ENCODE measurements at places on chromosomes 6 and 20. TPM values are rescaled to one million over a fixed set of nuclear protein-coding genes. Genes with fewer than 3 reads are reported as not detected.

Gene SPATS1
- not detected for total RNA-seq

Gene FKBP1C
- not detected for total RNA-seq

Gene PRDM1
- not detected for total RNA-seq

Gene SAPCD1
- total RNA-seq: 3.7 TPM

Gene PYGB
- total RNA-seq: 295 TPM

Gene LHFPL5
- 1.7 TPM for total RNA-seq

Gene PKHD1
- 0.02 TPM for total RNA-seq

Gene SLC26A8
- 0.29 TPM for total RNA-seq

Gene GPR6
- total RNA-seq: not detected

Gene PNLDC1
- not detected for total RNA-seq

Gene SRC
- 39.2 TPM for total RNA-seq

Gene GLP1R
- not detected for total RNA-seq

Gene STMND1
- total RNA-seq: not detected

Gene SIRPA
- 0.34 TPM for total RNA-seq

Gene WFDC9
- total RNA-seq: not detected

Gene PIGU
- 19.4 TPM for total RNA-seq

Gene MUCL3
- not detected for total RNA-seq

Gene HLA-DQB1
- total RNA-seq: not detected

Gene OR2J3
- total RNA-seq: not detected

Gene OR2H2
- not detected for total RNA-seq

Gene CRNKL1
- 28.7 TPM for total RNA-seq

Gene NHSL1
- 57.8 TPM for total RNA-seq

Gene MDFI
- 7.9 TPM for total RNA-seq

Gene SLC12A5
- total RNA-seq: 10.4 TPM

Gene SNAP25
- total RNA-seq: 61.0 TPM

Gene SNX5
- total RNA-seq: 43.2 TPM

Gene LTB
- total RNA-seq: not detected

Gene RIMS4
- total RNA-seq: 96.1 TPM

Gene MLN
- not detected for total RNA-seq

Gene CDSN
- not detected for total RNA-seq

Gene C6orf58
- total RNA-seq: not detected

Gene DLK2
- 2.2 TPM for total RNA-seq

Gene PTPRA
- 59.5 TPM for total RNA-seq

Gene RNF144B
- not detected for total RNA-seq

Gene MPIG6B
- total RNA-seq: not detected

Gene ULBP1
- total RNA-seq: 9.3 TPM

Gene MAP1LC3A
- 143 TPM for total RNA-seq

Gene ANKS1A
- 76.9 TPM for total RNA-seq

Gene GPR63
- total RNA-seq: 6.6 TPM

Gene TTK
- total RNA-seq: 6.3 TPM

Gene PRSS16
- 0.64 TPM for total RNA-seq

Gene TGM3
- not detected for total RNA-seq

Gene PDYN
- not detected for total RNA-seq

Gene FAM184A
- total RNA-seq: 20.0 TPM

Gene LY6G5C
- 13.8 TPM for total RNA-seq

Gene OR2B6
- total RNA-seq: not detected

Gene GCNT2
- 13.2 TPM for total RNA-seq

Gene MYH7B
- 1.5 TPM for total RNA-seq

Gene DEFB132
- total RNA-seq: not detected

Gene SLC4A11
- 27.2 TPM for total RNA-seq

Gene MACROD2
- total RNA-seq: 8.7 TPM

Gene MCHR2
- not detected for total RNA-seq

Gene CRYBG1
- total RNA-seq: 0.15 TPM

Gene SLC22A3
- total RNA-seq: not detected

Gene RAET1E
- not detected for total RNA-seq

Gene SRXN1
- 6.3 TPM for total RNA-seq

Gene LRRC1
- total RNA-seq: 2.6 TPM

Gene SLX4IP
- 7.9 TPM for total RNA-seq

Gene ULBP2
- 5.4 TPM for total RNA-seq

Data from glutamatergic neuron (in vitro differentiated cells).